ENCODE measurements at places on chromosomes 11 and 22.

DNA sequence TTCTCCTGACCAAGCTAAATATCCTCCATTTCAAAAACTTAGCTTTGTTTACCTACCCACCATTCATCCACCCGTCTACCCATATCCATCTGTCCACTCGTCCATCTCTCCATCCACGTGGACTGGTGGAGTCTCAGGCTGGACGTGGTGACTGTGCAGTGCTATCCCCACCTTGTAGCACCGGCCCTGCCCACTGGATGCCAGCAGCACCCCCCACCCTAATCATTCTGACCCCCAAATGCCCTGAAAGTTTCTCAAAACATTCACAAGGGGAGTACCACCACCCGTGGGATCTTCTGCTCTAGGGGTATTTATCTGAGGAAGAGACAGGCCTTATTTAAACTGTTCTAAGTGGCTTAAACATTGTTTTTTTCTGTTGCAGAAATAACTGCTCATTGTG is 206.4 kb downstream of the TBC1D22A start:
- no peak for DNase-seq

DNA sequence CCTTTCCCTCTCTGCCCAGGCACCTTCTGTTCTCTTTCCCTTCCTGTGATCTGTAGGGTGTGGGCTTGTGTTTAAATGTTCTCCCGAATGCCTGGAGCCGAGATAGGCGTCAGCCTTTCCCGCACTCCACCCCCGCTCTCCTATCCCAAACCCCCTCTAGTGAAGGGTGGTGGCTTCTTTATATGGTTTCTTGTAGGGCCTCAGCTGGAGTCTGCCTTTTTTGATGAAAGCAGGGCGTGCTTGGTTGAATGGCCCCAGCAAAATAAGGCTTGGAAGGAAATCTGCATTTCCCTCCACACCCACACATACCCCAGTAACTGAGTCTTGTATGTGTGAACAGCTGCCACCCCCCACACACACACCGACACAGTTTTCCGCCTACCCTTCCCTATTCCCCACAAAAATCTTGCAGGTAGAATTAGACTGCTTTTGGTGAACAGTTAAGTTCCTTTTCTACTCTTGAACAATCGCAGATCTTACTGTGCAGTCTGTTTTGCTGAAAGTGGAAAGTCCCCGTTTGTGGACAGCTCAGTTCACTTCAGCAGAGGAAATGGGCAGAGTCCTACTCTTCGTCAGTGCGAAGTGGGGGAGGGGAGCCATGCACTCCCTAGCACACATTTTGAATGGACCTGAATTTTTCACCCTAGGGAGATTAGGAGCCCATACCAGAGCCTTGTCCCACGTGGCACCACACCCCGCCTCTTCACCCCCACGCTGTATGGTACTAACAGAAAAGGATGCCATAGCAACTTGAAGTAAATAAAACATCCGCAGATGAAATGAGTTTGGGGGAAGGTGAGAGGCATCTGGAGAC is 25.5 kb upstream of the GRK2 start:
- peak; percentile 93 for DNase-seq

DNA sequence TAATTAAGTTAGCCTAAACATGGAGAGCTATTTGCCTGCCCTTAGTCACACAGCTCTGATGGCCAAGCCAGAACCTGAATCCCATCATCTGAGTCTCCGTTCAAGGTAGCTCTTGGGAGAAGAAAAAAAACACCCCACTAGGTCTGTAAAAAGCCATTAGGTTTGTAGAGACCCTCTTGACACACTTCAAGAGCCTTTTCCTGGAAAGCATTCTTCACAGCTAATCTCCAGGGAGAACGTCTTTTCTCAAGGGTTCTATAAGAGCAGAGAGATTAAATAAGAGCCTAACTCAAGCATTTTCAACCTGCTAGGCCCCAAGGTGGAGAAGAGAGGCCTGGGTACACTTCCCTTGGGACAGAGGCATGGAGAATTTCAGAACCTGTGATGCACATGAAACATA is 61.6 kb upstream of the NAV2 start:
- DNase-seq = no peak

DNA sequence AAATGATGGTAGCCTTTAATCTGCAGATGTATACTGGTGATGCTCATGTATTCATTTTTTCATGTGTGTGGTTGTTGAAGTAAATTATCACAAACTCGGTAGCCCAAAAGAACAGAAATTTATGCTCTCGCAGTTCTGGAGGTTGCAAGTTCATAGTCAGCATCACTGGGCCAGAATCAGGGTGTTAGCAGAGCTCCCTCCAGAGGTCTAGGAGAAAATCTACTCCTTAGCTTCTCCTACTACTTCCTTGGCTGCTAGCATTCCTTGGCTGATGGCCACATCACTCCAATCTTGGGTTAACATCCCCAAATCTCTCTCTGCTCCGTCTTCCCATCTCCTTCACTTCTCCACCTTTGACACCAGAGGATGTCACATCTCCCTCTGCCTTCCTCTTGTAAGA is 45.3 kb upstream of the GALNT18 start:
- DNase-seq = no peak

DNA sequence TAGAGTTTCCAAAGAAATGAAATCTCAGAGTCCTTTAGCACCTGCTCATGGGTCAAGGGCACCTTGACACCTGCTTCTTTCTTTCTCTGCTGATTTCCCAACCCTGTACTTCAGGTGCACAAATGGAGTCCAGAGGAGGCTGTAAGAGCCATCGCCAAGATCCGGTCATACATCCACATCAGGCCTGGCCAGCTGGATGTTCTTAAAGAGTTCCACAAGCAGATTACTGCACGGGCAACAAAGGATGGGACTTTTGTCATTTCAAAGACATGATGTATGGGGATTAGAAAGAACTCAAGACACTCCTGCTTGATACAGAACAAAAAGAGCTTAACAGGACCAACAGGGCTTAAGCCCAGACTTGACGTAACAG is 5.9 kb downstream of the PTPMT1 start:
- no peak for DNase-seq

- peak; percentile 58 for DNase-seq
These were observed 495 bp downstream of the HYOU1 start for GRCh38 chr11:119056421-119056999.

DNA sequence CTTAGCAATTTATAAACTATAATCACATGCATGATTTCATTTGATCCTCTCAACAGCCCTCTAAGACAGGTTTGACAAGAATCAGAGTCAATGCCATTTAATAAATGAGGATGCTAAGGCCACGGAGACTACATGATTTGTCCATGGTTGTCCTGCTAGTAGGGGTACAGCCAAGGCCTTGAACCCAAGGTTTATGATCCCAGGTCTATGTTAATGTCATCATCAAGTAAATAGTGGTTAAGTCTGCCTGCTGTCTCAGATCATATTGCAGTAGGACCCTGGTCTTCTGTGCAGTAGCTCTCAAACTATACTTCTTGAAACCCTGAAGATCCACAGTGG is 17.7 kb upstream of the SYTL2 start:
- no peak for DNase-seq

DNA sequence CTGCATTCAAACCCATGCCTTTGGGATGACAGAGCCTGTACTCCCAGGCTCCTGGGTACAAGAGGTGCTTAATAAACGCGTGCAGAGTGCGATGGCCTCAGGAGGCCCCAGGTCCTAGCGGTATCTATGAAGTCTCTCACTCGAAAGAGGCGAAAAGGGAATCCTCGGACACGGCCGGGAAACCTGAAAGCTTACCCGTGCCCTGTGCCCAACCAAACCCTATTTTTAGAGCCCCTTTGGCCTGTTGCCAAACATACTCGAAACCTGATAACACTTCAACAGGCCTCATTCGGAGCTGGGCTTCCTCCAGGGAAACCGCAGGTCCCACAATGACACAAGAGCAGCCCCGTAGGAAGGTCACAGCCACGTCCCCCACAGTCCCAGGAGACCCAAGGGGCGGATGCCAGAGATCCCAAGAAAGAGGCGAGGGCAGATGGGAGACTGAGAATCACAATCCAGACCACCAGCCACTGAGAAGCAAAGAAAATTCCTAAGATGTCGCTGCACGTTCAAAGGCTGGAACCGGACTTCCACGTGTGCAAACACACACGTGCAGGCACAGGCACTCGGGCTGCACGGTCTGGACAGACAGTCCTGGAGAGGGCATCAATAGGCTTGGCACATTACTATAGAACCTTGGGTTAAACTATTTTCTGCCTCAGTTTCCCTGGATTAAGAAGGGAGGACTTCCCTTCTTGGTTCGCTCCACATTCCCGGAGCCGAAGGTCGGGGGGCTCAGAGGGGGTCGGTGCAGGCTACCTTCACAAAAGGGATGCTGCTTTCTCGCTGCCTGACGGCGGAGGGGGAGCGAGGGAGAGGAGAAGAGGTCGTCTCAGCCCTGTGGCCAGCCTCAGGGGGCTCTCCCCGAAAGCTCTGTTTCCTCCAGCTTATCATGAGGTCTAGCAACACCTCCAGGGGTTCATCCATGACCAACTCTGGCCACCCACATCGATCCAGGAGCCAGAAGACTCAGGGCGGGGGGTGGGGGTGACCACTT is 8.2 kb downstream of the PDGFB start:
- peak; percentile 81 for DNase-seq

DNA sequence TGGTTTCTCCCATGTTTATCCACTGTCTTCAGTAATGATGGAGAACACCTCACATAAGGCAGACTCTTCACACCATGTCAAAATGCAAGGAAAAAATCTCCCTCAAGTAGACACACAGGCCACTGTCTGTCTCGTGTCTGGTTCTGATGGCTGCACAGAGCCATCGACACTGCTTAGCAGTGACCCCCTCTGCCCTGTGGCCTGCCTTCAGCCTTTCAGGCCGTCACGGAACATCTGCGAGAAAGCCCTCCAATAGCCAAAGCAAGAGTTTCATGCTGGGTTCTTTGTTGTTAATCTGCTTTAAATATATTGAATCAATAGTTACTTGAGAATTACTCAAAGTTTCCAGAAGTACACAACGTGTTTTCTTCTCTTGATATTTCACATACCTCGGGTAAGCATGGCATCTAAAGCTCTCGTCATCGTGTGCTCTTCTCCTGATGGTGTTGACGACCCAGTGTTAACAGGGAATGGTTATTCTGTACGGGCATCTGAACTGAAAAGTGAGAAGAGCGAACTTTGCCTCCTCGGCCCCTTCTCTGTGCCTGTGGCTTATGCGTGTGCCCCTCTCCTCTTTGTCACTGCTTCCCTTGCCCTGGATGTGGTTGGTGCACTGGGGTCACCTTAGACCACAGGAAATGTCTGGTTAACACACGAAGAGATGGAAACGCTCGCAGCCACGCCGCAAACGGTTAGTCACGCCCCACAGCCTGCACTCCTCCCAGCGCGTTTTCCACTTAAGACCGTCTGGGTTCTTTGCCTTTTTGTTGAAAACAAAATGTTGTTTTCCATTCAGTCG is 33.4 kb upstream of the CTTN start:
- DNase-seq = peak; percentile 48

- DNase-seq = no peak
These were observed 1.5 kb downstream of the ADORA2A start for GRCh38 chr22:24428751-24429410.

DNA sequence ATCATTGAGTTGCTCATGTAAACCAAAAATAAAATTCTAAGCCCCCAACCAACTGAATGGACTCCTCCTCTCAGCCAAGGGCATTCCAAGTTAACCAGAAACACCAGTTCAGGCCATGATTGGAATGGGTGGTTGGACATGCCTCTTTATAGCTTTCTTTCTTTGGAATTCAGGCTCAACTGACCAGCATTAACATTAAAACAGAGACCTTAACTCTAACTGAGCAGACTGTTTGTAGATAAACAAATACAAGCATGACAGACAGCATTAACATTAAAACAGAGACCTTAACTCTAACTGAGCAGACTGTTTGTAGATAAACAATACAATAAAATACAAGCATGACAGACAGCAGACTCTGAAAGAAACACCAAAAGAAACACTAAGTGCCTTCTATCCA is 278.2 kb downstream of the DLG2 start:
- DNase-seq = no peak

DNA sequence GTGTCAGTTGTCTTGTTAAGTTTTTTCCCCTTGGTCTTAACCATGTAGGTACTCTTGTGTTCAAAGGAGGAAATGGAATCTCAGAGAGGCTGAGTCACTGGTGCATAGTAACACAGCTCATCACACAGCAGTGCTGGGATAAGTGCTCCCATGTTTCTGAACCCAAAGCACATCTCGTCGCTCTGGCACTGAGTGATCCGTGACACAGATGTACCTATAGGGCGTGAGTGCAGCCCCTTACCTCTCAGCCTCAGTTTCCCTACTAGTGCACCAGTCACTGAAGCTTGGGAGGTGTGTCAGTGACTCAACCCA is 234.0 kb downstream of the ST3GAL4 start:
- no peak for DNase-seq

GRCh38 chr11:63535734-63536133 is 874 bp upstream of the PLAAT4 start:
- no peak for DNase-seq

DNA sequence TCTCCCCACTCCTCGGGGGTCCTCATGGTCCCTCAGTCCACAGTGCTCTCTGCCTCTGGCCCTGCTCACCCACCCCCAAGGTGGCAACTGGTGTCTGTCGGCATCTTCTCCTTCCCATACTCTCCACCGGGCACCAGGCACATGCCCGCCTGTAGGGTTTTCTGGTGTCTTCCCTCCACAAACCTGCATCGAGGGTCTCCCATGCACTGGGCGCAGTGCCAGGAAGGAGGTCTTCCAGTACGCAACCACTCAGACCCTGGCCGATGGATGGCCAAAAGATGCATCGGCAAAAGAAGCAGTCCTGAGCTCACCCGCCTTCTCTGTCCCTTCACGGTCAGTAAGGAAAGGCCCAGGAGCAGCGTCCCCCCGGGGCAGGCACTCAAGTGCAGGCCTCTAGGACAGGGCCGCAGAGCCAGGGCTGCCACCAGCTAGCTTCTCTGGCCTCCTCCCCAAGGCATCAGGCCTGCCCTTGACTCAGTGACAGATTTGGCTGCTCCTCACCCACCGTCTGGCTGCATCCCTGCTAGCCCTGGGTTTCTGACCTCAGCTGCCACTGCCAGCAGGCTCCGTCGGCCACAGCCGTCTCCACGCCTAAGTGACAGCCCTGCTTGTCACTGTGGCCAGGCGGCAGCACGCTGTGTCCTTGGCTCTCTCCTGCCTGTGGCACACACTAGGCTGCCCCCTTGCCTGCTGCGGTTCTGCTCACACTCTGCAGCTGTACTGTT is 32.1 kb upstream of the IGSF9B start:
- no peak for DNase-seq

DNA sequence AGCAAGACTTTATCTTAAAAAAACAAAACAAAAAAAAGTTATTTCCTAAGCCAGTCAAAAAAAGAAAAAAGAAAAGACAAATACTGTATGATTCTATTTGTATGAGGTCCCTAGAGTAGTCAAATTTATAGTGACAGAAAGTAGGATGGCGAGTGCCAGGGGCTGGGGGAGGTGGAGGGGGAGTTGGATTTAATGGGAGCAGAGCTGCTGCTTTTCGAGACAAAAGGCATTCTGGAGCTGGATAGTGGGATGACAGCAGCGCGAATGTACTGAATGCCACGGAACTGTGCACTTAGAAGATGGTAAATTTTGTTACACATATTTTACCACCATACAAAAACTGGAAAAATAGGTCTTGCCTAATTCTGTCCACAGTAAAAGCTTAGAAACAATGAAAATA is 17.8 kb upstream of the SYT8 start:
- DNase-seq = no peak

- DNase-seq = no peak
These were observed 20.7 kb downstream of the KRTAP5-5 start for GRCh38 chr11:1650034-1650917.

- DNase-seq = no peak
These were observed 18.8 kb downstream of the MYEOV start for GRCh38 chr11:69312453-69313404.

- no peak for DNase-seq
These were observed 960.1 kb downstream of the NTM start for GRCh38 chr11:132330515-132330914.
